Fibroblast of villous mesenchyme (primary cell): ENCODE measurements at places on chromosomes 12 and 14.

- no peak for DNase-seq
Measured at GRCh38 chr12:67270622-67271021, 1.5 kb downstream of the CAND1 start.

GRCh38 chr14:54453252-54453651 is 12.1 kb upstream of the CNIH1 start:
- no peak for DNase-seq

GRCh38 chr12:15583804-15584203 is 205.4 kb downstream of the EPS8 start:
- DNase-seq: no peak

- DNase-seq: peak; percentile 90
Measured at GRCh38 chr12:49750027-49750995, 9.0 kb downstream of the TMBIM6 start.

DNA sequence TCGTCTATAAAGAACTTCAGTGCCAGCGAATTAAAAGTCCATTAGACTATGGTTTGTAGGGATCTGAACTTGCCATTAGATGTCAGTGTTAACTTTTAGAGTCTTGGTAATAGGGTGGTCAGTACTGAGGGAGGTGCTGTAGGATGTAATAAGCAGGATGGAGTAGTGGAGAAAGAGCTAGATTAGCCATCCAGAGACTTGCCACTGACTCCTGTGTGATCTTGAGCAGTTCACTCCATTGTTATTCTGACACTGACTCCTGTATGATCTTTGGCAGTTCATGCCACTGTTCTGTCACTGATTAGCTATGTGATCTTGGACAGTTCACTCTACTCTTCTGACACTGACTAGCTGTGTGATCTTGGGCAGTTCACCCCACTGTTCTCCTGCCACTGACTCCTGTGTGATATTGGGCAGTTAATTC is 133.6 kb downstream of the TTLL5 start:
- peak; percentile 82 for DNase-seq

DNA sequence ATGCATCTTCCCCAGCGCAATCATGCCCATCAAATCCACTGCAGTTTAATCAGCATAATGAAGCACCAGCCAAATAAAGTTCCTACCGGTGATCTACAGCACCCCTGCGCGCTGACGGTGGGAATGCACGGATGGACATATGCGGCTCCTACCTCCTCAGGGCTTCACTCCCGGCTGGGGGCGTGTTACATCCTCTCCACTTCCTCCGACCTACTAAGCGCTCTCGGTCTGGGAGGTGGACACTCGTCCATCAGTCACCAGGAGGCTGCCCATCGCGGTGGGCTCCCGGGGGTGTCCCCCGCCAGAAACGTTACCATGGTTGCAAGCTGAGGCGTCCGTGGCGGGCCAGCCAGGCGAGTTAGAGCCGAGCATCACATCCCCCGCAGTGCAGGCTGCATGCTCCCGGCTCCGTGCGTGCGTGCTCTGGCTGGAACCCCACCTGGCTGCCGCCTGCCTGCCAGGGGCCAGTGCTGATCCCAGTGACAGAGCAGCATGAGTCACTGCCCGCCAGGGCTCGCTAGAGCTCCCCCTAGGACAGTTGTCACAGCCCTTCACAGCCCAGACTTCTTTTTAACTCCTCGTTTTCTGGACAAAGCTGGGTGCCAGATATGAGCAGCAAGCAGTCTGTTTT is 73.0 kb downstream of the CIT start:
- DNase-seq: peak; percentile 66

GRCh38 chr12:54159140-54159539 is 29.6 kb downstream of the SMUG1 start:
- no peak for DNase-seq

- no peak for DNase-seq
Measured at GRCh38 chr12:93829016-93829415, 151.8 kb downstream of the CRADD start.

GRCh38 chr14:99855271-99855670 is 62.1 kb downstream of the EML1 start:
- DNase-seq: no peak

DNA sequence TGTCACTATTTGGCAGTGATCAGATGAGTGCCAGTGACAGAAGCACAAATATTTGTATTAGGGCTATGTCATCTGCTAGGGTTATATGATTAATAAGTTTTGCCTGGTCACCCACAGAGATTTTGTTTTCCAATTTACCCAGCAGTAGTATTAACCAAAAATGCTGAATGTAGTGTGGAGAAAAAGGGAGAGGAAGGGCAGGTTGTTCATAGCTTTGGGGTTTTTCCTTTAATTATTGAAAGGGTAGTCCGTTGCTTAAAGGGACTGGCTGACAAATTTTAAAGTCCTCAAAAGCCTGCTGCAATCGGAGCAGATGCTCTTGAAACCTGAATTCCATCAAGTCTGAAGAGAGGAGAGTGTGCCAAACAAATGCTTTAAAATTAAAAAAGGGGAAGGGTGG is 237.9 kb upstream of the CCDC196 start:
- DNase-seq: no peak

- peak; percentile 27 for DNase-seq
Measured at GRCh38 chr12:96237035-96237434, 42.9 kb downstream of the ELK3 start.

- no peak for DNase-seq
Measured at GRCh38 chr14:68203871-68204270, 384.3 kb downstream of the RAD51B start.

DNA sequence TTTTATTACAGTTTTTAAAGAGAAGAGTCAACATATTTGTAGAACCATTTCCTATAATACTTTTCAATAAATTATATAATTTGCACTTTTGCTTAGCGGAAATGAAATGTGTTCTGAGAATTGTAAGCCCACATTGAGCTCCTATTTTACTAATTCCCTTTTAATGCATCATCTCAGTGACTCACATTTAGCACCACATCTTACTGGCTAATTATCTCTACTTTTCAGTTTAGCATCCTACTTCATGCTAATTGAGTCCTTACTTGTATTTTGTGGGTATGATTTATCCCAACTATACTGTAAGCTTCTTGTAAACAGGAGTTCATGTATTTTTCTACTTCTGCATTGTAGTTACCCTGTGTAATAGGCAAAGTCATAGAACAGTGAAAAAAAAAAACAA is 67.5 kb downstream of the TMX1 start:
- DNase-seq: no peak

DNA sequence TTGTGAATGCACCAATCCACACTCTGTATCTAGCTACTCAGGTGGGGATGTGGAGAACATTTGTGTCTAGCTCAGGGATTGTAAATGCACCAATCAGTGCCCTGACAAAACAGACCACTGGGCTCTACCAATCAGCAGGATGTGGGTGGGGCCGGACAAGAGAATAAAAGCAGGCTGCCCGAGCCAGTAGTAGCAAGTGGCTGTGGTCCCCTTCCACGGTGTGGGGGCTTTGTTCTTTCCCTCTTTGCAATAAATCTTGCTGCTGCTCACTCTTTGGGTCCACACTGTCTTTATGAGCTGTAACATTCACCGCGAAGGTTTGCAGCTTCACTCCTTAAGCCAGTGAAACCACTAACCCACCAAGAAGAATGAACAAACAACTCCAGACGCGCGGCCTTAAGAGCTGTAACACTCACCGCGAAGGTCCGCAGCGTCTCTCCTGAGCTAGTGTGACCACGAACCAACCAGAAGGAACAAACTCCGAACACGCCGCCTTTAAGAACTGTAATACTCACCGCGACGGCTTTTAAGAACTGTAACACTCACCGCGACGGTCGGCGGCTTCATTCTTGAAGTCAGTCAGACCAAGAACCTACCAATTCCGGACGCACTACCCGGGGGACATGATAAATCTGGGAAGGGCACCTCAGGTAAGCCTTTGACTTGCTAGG is 4.6 kb upstream of the LDHB start:
- no peak for DNase-seq

DNA sequence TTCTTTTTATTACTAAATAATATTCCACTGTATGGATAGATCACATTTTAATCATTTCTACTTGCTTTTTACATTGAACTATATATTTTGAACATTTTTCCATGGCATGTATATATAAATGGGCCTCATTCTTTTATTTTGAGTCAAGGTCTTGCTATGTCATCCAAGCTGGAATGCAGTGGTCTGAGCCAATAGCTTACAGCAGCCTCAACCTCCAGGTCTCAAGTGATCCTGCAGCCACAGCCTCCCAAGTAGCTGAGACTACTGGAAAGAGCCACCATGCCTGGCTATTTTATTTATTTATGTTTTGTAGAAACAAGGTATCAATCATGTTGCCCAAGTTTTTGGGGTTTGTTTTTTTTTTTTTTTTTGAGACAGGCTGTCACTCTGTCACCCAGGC is 7.6 kb downstream of the FCF1 start:
- DNase-seq: no peak

DNA sequence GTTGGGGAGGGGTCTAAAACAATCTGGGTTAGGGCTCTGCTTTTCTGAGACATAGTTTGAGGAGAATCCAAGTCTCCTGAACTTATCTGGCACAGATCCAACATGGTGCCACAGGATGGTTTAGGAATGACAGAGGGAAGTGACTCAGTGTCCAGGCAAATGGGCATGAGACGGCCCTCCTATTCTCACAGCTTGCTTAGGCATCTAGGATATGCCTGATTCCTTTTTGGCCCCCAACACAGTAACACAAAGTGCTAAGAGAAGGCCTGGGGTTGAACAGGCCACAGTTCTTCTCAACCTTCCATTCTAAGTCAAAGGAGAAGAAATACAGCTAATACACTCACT is 117.7 kb downstream of the ZFP36L1 start:
- no peak for DNase-seq

DNA sequence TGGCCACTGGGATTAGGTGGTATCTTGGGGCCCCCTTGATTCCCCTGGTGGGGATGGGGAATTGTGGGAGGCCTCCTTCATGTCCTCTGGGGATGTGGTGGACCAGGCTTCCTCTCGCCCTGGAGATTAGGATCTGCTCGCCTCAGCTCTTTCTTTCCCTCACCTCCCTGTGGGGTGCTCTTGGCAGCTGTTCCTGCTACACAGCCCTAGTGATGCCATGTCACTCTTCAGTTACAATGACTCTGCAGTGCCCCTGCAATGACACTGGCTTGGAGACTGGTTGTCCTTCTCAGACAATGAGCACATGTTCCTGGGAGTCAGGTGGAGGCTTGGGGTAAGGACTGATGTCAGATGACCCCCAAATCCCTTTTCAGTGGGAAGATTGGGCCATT is 83.9 kb downstream of the ADCK1 start:
- no peak for DNase-seq

DNA sequence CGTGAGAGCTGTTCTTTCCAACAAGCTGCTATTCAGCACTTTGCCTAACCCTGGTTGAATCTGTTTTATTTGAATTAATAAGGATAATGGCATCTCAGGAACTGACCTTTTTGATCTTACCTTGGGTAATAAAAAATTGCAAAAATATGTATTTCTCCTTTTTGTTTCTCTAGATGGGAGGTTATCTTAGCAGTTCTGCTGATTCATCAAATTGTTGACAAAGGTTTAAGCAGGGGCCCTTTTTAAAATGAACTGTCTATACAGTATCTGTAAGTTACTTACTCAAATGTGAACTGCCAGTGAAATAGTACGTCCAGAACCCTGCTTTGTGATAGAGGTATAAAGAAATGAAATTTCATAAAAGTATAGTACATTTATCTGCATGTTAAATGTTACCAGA is 681 bp downstream of the TSHR start:
- DNase-seq: no peak

- no peak for DNase-seq
Measured at GRCh38 chr14:80560800-80561657, 349.7 kb upstream of the DIO2 start.

DNA sequence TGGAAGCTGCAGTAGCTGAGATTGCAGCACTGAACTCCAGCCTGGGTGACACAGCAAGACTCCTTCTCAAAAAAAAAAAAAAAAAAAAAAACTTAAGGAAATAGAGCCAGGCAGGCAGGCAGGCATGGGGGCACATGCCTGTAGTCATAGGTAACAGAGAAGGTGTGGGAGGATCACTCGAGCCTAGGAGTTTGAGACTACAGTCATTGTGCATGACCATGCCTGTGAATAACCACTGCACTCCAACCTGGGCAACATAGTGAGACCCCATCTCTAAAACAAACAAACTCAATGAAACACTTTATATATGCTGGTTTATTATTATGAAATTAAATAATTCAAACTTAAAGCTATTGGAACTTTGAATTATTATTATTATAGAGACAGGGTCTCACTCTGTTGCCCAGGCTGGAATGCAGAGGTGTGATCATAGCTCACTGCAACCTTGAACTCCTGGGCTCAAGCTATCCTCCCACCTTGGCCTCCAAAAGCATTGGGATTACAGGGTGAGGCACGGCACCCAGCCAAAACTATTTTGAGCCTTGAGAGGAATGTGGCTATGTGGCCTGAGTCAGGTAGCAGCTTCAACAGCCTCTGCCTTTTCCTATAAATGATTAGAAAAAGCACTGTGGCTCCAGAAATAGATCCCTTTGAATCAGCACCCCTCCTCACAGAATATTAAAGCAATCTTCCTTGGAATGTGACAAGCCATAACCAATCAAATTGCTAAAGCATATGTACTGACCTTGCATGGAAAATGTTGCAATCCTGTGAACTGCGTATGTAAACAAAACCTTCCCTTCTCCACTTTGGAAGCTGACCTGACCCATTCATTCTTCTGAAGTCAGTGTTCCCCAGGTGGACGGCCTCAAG is 34.7 kb upstream of the YY1 start:
- DNase-seq: peak; percentile 90

DNA sequence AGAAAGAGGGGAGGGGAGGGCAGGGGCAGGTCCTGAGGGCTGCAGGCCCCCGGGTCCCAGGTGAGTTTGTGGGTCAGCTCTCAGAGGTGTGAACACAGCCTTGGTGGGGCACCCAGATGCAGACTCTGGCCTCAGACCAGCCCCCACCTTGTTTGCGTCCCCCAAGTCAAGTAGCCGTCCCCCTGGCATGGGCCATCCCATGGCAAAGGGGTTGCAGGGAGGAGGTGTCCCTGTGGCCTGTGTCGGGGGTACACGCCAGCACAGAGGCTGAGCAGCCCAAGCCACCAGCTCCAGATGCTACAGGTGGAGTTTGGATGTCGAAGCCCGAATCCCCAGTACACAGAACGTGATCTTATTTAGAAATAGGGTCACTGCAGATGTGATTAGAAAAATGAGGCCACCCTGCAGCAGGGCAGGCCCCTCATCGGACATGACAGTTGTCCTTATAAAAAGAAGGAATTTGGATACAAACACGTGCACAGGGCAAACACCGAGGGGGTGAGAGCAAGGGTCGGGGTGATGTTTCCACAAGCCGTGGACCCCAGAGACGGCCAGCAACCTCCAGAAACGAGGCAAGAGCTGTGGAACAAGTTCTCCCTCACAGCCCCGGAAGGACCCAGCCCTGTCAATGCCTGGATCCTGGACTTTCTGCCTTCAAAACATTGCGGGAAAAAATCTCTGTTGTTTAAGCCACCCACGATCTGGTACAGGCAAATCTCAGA is 141.2 kb upstream of the C14orf180 start:
- no peak for DNase-seq

GRCh38 chr14:81537193-81537592 is 3.5 kb upstream of the SEL1L start:
- DNase-seq: no peak

- DNase-seq: peak; percentile 94
Measured at GRCh38 chr12:116382686-116383530, 105.4 kb upstream of the MED13L start.
